ENCODE measurements at places on chromosomes 1 and 21.
A peak's percentile ranks its signal among the peaks of the same experiment; 100 is the strongest.

- DNase-seq: no peak
Observed at GRCh38 chr1:208409176-208409575, 165.0 kb upstream of the PLXNA2 start.

- DNase-seq: peak; percentile 62
Observed at GRCh38 chr1:36400825-36401601, 3.3 kb upstream of the LSM10 start.

DNA sequence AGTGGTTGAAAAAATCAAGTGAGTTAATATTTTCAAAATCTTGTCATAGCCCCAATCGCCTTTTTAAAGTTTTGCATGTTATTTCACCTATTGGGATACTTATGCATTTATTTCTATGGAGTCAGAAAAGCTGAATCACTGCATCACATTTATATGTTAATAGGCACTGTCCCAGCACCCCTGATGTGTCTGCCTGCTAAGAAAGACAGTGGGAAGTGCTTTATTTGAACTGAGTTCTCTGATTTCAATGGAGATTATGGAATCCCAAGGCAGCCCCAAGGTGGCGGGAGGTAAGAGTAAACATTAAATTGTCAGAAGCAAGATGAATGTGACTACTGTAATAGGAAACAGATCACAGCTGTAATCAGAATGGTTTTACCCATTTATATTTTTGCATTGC lies 2225.7 kb downstream of the NCAM2 start:
- DNase-seq: no peak

- DNase-seq: peak; percentile 44
Observed at GRCh38 chr1:998995-999724, 737 bp downstream of the HES4 start.

DNA sequence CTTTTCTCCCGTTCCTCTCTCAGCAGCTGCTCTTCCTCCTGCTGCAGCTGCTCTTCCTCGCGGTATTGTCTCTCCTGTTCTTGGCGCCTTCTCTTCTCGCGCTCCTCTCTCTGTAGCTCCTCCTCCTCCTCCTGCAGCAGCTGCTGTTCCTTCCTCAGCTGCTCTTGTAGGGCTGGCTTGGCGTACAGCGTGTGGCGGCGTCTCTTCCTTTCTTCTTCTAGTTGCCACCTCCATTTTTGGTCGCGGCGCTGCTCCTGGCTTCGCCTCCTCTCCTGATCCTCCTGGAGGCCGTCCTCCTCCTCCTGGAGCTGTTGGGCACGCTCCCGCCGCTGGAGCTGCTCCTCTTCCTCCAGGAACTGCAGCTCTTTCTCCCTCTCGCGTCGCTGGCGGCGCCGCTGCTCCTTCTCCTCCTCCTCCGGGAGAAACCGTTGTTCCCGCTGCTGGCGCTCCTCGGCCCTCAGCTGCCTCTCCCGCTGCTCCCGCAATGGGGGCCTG lies 4.8 kb downstream of the TCHH start:
- DNase-seq: no peak

DNA sequence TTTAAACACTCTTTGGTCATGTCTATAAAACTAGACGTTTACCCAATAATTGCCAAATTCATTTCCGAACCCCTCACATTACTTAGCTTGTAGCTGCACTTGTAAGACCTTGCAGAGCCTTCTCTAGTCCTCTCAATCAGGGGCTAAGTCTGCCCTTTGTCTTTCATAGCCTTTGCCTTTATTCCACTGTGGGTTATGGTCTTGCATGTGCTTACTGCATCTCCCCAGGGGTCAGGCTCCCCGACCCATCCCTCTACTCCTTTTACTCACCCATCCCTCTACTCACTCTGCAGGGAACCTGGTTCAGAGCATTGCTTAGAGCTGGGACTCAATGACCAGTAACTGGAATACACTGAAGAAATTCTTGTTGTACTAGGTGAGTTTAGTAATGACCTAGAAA lies 235.4 kb downstream of the PCP4 start:
- DNase-seq: no peak

GRCh38 chr1:154556422-154556821 lies 2.0 kb downstream of the UBE2Q1 start:
- no peak for DNase-seq

GRCh38 chr1:199161766-199162303 lies 523.0 kb downstream of the PTPRC start:
- no peak for DNase-seq

- no peak for DNase-seq
Observed at GRCh38 chr1:229091721-229092136, 179.2 kb upstream of the RAB4A start.

DNA sequence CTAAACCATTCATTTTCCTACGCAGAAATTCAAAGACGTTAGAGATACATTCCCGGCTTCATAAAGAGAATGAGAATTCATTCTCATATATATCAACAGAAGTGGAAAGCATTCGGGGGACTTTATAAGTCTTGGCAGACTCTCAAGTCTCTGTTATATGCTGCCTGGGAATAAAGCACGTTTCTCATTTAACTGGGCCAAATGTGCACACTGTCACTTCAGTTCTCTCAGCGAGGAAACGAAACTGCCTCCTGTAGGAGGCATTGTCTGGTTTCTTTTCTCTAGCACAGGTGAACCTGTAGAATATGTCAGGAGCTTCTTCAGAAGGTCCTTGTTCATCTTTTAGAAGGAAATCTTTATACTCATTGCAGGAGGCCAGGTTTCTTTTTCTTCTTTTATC lies 367.6 kb downstream of the PTBP2 start:
- no peak for DNase-seq

- no peak for DNase-seq
Observed at GRCh38 chr1:21003281-21004045, 173.2 kb downstream of the EIF4G3 start.

- no peak for DNase-seq
Observed at GRCh38 chr1:97599447-97599846, 321.4 kb downstream of the DPYD start.

- no peak for DNase-seq
Observed at GRCh38 chr1:234691567-234691966, 81.6 kb upstream of the IRF2BP2 start.

- no peak for DNase-seq
Observed at GRCh38 chr21:39184050-39184980, 1.1 kb upstream of the PSMG1 start.
